Parietal lobe (tissue), 2 donors: ENCODE measurements at places on chromosomes 12 and 14. TPM values are rescaled to one million over a fixed set of nuclear protein-coding genes. Genes with fewer than 3 reads are reported as not detected.

IL22 gene
- total RNA-seq, result not detected

ACOT4 gene
- 1.6 TPM for total RNA-seq

CBLN3 gene
- total RNA-seq, result not detected

KLRD1 gene
- 0.63 TPM for total RNA-seq
